Muscle of back (tissue), 13 donors: ENCODE measurements at places on chromosomes 7 and 10. TPM values are rescaled to one million over a fixed set of nuclear protein-coding genes. Genes with fewer than 3 reads are reported as not detected.

DNA sequence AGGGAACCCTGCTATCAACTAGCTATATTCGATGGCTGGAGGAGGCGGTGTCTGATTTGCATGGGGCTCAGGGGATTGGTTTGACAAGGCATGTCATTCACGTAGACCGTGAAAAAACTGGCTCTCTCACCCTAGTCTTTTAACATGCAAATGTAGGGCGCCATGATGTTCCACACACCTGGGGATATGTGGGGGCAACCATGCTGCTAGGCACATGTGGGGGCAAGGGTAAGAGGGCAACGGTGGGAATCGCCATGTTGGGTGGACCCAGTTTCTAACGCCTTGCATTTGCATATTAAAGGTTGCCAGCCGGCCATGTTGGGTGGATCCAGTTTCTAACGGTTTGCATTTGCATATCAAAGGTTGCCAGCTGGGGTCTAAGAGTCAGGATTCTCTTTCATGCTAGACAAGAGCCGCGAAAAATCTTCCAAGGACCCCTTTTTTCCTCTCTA lies 419.2 kb upstream of the NFE2L3 start:
- no peak for DNase-seq

- peak; percentile 13 for DNase-seq
Measured at GRCh38 chr7:10300577-10300976, 673.1 kb upstream of the PHF14 start.

GRCh38 chr7:44223362-44224079 lies 22.7 kb downstream of the YKT6 start:
- no peak for DNase-seq

- DNase-seq: no peak
Measured at GRCh38 chr10:4046030-4046429, 261.0 kb upstream of the KLF6 start.

DNA sequence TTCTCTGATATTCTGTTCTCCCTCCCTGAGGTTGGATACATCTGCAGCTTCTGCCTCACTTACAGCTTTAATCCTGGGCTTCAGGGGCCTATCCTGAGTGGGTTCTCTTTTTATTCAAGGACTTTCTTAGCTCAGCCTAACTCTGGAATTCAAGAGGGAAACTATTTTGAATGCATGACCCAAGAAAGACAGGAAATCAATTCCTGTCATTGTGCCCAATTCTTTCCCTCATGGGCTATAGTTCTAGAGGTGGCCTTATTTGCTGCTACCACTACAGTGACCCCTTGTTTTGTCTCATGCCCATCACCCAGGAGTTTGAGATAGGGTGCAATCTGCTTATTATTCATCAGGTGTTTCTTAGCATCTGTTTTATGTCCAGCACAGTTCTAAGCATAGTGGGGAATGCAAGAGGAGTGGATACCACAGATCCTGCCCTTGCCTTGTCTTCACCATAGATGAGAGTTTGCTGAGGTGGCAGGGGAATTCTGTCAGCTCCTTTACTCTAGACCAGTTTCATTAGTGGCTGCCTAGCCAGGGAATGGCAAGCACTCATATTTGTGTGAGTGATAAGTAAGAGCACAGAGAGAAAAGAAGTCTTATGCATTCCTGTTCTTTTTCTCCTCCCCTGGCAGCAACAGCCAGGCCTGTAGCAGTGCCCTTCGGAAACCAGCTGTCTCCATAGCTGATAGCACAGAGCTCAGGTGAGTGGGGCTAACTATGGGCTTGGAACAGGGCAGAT lies 19.4 kb downstream of the STRIP2 start:
- DNase-seq: no peak

DNA sequence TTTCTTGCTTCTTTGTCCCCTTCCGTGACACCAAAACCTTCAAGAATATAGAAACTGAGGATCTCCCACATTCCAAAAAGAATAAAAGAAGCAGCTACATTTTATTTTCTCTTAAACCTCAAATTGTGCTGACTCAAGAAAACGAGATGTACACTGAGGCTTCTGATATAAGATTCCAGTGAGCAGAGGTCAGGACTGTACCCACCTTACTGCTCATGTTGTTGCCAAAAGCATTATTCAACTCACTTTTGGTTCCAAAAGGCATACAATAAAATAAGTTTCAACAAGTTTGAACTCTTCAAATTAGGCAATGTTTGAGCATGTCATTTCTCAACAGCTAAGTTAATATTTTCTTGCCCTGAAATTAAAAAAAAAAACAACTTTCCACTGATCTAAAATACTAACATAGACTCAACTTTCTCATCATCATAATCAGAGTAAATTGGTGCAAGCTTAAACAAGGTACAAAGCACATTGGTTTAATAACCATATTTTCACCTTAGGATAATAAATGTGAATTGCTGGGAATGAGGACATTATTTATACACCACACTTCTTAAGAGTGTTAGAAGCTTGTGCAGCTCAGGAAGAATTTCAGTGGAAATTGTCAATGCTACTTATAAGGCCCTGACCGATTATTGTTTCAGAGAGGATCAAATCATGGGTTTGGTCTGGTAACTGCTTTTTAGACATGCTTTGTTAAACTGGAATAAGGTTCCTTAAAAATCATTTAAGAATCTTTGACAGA lies 629.0 kb upstream of the IGFBP3 start:
- no peak for DNase-seq

GRCh38 chr7:64839910-64840309 lies 45.7 kb downstream of the ZNF138 start:
- no peak for DNase-seq

Gene TRIM50
- polyA plus RNA-seq: 0.58 TPM

Gene CLDN3
- polyA plus RNA-seq: 0.24 TPM

DNA sequence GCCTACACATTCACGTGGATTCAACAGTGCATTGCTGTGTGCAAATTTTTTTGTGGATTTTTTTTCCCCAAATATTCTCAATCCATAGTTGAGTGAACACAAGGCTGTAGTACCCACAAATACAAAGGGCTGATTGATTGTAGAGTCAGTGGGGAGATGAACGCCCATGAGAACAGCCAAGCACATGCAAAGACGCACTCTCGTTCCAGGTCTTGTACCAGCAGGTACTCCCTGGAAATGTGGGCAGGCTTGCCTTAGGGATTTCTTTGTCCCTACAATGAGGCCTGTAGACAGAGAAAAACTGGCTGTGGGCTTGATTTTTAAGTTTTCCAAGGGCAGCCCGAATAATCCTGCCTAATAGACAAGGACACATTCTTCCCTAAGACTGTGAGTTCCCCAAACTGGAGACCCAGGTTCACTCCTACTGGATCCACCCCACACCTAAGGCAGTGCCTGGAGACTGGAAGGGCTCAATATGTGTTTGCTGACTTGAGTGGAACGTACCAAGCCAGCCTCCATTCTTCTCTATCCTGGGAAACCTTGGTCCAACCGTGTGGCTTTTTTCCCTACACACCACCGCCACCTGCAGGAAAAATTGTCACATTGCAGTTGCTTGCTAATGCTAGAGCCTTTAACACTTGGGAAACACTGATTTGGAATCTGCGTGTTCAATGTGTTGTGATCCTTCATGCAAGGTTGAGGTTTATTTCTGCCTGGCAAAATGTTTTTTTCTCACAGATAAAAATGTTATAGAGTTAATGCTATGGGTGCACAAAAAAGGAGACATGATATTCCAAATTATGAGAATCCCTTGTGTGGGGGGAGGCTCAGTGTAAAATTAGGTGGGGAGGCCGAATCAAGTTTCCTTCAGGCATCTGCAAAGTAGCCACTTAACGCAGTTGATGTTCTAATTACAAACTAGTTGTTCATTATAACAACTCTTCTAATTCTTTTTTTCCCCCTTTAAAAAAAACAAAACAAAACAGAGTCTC lies 49.3 kb downstream of the PPP1R17 start:
- DNase-seq: peak; percentile 64

DNA sequence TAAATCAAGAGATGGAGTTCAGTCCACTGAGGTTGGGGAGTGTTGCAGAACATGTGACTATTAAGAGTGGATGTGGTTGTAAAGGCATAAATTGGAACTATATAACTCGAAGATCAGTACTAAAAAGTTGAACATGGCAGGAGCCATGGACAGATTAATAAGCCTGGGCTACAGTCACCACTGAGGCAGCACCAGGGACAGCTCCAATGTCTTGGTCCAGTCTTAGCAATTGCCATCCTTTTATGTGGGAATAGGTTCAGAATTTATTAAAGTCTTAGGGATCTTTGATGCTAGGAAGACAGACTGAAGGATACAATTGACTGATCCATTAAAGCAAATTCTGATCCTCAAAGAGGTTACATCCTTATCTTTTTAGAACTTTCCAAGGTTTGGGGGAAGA lies 156.6 kb downstream of the ADRA2A start:
- no peak for DNase-seq

DNA sequence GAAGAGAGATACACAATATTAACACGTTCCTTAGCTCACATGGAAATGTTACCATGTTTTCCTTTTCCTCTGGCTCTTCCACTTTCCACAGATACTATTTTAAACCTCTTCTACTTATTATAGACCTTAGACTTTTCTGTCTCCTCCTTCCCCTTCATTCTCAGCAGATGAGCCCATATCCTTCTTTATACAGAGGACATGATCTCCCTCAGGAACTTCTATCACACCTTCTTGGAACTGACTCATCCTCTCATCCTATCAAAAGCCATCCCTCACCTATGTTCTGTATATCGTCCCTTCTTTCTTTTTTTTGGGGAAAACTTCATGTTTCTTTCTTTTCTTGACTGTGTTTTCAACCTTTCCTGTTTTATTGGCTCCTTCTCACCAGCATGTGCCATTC lies 20.8 kb downstream of the MTPN start:
- DNase-seq: no peak

DNA sequence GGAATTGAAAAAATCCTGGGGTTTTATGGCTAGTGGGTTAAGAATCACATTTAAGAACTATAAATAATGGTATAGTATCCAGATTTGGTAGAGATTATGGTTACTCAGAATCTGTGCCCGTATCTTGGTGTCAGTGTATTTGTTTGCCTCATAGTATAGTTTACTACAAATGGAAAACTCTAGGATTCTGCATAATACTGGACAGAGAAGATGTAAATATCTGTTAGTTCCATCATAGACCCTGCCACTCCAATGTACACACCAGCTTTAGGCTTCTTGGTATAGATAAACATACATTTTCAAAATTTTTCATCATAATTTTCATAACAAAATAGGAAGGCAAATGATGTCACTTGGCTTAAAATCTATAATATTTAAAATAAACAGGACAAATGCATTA lies 108.1 kb downstream of the CFTR start:
- DNase-seq: no peak

GRCh38 chr7:137978464-137979237 lies 23.2 kb downstream of the CREB3L2 start:
- peak; percentile 53 for DNase-seq

Gene CYP3A7
- polyA plus RNA-seq: 1.6 TPM

Gene EIF5AL1
- 4.1 TPM for polyA plus RNA-seq

Gene DYNC1I1
- polyA plus RNA-seq: 0.87 TPM

- peak; percentile 10 for DNase-seq
Measured at GRCh38 chr10:59234816-59235429, 58.5 kb downstream of the PHYHIPL start.

Gene GPR15LG
- polyA plus RNA-seq: not detected
